Fibroblast of villous mesenchyme (primary cell): ENCODE measurements at places on chromosomes 7 and 10. TPM values are rescaled to one million over a fixed set of nuclear protein-coding genes. Genes with fewer than 3 reads are reported as not detected.

The MYH16 gene
- not detected in 2 replicates for total RNA-seq

The GBF1 gene
- total RNA-seq = 48.3 and 58.3 TPM in 2 replicates

The LIPM gene
- total RNA-seq = not detected in 2 replicates

The CLRN3 gene
- total RNA-seq = not detected in 2 replicates

The PODXL gene
- total RNA-seq = 5.8 and 17.3 TPM in 2 replicates

The TFR2 gene
- total RNA-seq = under 0.01 and 0.43 TPM in 2 replicates

The HOXA7 gene
- total RNA-seq = 2.2 and 2.3 TPM in 2 replicates

The TMEM236 gene
- total RNA-seq = under 0.01 TPM in 2 replicates

The MMD2 gene
- total RNA-seq = not detected in 2 replicates
